ENCODE measurements at places on chromosomes 1 and 21.
A peak's percentile ranks its signal among the peaks of the same experiment; 100 is the strongest.

DNA sequence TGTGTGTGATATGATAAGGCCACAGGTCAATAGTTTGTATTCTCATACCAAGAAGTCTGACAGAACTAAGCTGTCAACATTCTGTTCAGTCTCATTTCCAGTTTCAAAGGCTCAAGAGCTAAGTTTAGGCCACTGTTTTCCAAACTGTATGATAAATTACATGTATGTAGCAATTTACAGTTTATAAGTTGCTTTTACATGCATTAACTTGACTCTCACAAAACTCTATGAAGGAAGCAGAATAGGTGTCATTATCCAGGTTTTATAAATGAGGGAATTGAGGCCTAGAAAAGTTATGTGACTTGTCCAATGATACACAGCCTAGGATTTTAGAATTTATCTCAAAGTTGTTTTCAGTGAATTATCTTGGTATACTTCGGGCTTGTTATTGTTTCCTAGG is 23.4 kb downstream of the FMO5 start:
- no peak for DNase-seq

- DNase-seq, result no peak
Measured at GRCh38 chr1:175075572-175076568, 8.2 kb downstream of the TNN start.

DNA sequence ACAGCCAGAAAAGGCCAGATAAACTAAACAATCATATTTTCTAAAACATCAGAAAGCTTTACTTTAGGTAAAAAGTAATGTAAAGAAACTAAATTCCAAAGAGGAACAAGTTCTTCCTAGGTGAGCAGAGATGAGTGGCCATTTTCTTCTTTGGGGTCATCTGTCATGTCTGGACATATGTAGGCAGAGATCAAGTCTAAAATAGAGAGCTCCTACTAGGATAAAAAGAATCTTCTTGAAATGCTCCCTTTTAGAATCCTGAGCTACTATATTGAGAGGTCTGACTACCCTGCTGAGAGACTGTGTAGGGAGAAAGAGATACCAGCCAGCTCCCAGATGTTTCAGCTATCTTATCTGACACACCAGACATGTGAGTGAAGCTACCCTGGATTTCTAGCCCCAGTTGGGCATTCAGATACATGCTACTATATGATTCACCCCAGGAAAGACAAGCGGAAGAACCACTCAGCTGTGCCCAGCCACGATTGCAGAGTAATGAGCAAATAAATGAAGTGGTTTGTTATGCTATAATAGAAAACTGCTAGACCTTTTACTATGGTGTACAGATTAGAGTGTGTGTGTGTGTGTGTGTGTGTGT is 80.1 kb downstream of the TTLL7 start:
- no peak for DNase-seq

DNA sequence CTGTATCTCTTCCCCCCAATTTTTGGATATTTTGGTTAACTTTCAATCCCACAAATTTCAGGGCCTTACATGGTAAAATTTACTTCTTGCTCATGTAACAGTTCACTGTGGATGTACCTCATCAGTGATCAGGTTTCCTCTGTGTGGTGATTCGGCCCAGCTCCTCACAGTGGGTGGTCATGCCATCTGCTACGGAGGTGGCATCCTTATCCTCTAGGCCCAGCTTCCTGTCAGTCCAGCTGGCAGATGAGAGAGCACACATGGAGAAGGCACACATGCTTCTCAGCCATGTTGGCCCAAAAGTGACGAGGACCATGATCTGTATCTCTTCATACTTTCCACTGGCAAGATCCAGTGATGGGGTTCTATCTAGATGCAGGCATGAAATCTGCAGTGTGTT is 27.2 kb downstream of the PCBP3 start:
- no peak for DNase-seq

- no peak for DNase-seq
Measured at GRCh38 chr1:181175955-181176354, 87.5 kb downstream of the IER5 start.

- DNase-seq, result no peak
Measured at GRCh38 chr21:27371115-27371974, 404.5 kb upstream of the ADAMTS5 start.

DNA sequence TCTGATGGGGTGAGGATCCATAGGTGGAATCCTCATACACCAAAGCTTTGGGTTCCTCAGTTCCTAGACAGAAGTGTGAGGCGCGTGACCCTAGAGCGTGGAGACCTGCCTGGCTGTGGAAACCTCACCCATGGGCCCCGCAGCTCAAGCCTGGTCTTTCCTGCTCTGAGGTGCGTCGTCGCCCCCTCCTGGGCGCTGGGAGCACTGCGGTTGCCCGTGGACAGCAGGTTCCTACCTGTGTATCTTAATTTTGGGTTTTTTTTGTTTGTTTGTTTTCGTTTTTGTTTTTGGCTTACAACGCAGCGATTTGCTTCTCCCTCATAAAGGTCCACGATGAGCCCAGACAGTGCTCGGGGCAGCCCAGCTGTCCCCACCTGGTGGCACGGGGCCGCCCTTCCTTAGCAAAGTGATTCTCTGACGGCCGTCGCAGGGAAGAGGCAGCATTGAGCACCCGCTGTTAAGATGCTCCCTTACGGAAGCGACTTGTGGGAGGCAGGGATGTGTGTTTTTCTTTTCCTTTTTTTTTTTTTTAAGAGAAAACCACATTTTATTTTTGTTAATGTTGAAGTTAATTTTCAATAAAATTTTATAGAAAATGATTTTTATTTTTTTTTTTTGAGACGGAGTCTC is 36.5 kb upstream of the TRAPPC10 start:
- DNase-seq, result peak; percentile 83

DNA sequence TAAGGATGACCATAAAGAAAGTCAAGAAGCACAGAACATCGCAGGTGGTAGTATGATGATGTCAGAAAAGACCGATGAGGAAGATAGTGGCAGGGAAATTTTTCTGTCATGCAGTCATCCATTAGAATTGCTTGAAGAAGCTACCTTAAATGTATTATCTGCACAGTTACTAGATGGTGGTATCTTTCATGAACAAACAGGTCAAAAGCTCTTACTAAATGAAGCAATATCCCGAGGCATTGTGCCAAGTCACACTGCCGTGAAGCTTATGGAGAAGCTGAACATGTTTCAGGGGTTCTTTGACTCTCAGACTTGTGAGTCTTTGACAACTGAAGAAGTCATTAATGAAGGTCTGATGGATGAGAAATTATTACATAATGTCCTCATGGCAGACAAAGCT is 128.8 kb downstream of the MACF1 start:
- DNase-seq, result no peak

DNA sequence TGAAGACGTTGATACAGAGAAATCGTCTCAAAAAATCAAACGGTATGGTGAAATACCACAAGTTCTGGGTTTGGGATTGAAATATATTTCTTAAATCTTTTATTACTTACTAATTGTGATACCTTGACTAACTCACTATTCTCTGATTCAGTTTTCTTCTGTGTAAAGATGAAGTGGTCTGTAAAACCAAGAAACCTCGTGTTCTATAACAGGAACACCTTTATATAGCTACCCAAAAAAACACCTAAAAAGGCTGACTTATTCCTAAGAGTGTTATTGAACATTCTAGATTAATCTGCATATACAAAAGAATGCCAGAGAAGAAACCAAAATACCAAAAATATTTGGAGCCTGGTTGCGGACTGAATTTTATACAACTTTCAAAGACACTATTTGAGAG is 721 bp downstream of the LRRIQ3 start:
- DNase-seq, result no peak

DNA sequence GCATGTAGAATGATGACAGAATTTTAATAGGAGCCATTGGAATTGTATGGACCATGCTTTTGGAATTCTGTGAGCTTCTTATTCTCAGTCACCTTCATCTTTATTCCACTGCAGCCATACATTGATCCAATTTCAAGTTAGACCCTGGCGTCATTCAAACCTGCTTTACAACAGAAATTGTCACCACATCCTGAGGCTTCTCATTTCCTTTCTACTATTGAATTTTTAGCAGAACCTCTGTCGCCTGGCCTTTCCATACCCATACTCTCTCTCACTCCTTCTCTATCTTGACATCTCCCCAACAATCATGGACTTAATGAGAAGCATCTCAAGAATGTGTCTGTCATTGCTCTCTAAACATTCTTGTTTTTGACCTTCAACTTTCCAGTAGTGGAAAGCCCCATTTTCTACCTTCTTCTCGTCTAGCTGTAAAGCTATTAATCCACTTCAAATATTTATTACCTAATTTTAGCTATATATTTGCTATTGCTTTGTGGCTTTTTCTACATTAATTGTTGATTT is 74.1 kb downstream of the CRB1 start:
- DNase-seq, result no peak

DNA sequence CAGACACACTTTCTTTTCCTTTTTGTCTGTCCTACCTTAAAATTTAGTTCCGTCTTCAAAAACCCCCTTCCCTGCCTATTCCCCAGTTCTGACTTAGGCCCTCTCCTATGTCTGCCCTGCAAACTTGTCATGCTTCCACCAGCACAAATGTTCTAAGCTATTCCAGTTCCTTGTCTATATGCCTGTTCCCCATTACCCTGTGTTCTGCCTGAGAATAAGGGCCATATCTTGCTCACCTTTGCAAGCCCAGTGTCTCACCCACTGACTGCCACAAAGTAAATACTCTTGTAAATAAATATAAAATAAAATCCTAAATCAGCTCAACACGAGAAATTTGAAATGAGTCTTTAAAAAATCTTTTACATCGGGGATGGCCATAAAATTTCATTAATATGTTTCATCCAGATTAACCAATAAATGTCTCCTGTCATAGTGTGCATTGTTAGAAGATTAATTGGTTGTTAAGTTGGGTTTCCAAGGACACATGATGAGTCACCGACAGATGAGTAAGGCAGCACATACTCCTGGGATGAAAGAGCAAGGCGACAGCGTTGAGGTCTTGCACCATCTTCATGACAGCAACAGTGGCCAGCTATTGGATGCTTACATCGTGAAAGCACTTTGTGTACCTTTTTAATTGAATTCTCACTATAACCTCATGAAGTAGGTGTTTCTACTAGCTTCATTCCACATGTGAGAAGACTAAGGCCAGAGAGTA is 92.6 kb upstream of the NGF start:
- no peak for DNase-seq

DNA sequence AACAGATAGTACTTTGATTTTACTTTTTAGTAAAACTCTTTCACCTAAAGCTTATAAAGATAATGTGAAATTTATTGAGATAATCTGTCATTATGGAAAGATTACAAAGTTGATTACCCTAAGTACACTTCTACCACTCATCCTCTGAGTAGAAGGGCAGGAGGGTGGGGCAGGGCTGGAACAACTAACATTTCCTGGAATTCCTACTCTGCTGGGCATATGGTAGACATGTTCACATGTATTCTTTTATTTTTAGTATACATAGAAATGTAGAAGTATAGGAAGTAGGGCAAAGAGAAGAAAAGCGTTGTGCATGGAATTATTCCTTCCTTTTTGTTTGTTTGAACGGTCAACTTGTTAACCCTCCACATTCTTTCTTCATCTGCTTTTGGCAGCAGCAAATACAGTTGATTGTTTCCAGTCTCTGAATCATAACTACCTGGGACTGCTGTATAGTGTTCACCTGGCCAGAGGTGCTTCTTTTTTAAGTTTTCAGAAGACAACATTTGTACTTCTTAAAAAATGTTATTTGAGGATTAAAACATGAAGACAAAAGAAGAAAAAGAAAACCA is 85.1 kb downstream of the POU2F1 start:
- DNase-seq, result no peak
